ENCODE measurements at places on chromosomes 4 and X.
A peak's percentile ranks its signal among the peaks of the same experiment; 100 is the strongest.

GRCh38 chr4:183727482-183727881 lies 68.4 kb downstream of the TRAPPC11 start:
- DNase-seq = no peak

DNA sequence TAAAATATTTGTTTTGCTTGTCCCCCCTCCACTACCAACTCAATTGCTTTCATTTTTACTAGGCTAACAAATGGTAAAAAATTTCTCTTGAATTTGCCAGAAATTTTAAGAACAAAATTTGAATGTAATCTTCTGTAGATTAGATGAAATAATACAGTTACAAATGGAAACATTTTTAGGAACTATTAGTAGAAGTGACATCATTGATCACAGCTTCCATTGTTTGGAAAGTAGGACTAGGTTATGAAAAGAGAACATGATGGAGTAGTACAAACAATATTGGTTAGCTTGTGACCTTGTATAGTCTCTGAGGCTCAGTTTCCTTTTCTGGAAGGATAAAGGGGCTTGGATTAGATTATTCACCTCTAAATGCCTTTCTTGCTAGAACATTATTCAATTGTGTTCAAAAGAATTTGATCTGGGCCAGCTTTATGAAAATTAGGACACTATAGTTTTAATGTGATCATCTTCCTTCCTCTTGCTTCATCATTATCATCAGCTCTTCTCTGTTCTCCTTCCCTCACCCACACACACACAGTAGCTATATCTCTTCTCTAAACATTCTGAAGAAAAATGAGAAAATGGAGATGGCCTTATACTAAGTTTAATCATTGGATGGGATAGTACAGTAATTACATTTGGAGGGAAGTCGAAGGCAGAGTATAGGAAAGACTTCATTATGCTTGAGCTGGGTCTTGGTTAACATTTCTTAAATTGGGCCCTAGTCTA lies 9.9 kb downstream of the MTMR1 start:
- no peak for DNase-seq

GRCh38 chr4:80103629-80104028 lies 30.6 kb upstream of the ANTXR2 start:
- no peak for DNase-seq

DNA sequence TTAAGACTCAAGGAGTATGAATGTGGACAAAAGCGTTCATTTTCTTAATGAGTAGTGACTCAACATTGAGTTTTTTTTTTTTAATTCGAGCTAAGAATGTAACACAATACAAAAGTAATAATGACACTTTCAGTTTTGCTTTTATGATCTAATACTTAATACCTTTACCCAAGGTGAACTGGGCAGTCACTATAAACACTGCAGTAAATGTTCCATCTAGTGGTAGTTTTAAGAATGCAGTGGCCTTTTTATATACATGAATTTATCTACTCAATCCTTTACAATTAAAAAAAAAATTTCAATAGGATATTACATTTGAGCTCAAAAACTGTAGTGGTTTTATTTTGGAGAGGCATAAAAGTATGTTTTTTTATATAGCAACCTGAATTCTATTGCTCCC lies 33.9 kb downstream of the PDK3 start:
- DNase-seq = peak; percentile 48

DNA sequence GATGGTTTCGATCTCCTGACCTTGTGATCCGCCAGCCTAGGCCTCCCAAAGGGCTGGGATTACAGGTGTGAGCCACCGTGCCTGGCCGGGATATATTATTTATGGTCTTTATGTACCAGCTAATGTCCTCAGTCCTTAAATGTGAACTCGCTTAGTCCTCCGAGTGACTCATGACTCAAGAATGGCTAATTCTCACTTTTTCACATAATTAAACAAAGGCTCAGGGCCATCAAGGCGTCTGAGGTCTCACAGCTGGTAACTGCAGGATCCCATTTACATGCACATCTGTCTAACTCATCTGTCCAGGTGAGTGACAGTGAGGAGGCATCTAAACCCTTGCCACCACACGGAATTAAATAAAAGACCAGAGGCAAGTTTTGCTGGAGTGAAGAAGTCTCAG lies 73.5 kb downstream of the HS3ST1 start:
- no peak for DNase-seq

GRCh38 chrX:40148385-40149285 lies 50.9 kb upstream of the BCOR start:
- no peak for DNase-seq

- no peak for DNase-seq
These were observed 16.7 kb downstream of the SEL1L3 start for GRCh38 chr4:25845841-25846653.

DNA sequence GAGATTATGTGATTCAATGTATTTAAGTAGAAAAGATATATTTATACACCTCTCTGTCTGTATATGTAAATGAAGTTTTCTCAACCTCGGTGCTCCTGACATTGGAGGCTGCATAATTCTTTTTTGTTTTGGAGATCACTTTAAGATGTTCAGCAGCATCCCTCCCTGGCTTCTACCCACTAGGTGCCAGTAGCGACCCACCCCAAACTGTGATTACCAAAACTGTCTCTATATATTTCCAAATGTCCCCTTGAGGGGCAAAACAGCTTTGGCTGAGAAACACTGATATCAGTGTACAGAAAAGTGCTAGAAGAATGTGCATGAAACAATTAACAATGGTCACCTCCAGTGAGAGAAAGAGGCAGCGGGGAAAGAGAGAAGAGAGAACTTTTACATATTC lies 51.2 kb downstream of the DCX start:
- DNase-seq = no peak

GRCh38 chrX:6383488-6383887 lies 151.4 kb downstream of the VCX3A start:
- DNase-seq = no peak

DNA sequence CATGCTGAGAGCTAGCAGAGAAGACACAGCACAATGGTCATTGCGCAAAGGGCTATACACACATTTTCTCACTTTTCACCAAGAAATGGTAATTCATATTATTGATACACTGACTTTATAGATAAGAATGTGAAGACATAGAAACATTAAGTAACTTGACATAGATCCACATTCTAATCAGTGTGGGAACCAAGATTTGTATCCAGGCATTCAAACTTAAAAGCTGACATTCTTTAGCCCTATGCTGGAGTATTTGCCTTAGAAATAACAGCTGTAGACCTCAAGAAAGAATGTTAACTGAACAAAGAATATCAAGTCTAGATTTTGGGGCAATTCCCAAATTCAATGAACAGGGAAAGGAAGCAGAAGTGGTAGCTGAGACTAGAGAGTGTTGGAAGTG lies 384.8 kb downstream of the IL15 start:
- no peak for DNase-seq

GRCh38 chrX:133776072-133776471 lies 209.3 kb downstream of the GPC3 start:
- DNase-seq = no peak

DNA sequence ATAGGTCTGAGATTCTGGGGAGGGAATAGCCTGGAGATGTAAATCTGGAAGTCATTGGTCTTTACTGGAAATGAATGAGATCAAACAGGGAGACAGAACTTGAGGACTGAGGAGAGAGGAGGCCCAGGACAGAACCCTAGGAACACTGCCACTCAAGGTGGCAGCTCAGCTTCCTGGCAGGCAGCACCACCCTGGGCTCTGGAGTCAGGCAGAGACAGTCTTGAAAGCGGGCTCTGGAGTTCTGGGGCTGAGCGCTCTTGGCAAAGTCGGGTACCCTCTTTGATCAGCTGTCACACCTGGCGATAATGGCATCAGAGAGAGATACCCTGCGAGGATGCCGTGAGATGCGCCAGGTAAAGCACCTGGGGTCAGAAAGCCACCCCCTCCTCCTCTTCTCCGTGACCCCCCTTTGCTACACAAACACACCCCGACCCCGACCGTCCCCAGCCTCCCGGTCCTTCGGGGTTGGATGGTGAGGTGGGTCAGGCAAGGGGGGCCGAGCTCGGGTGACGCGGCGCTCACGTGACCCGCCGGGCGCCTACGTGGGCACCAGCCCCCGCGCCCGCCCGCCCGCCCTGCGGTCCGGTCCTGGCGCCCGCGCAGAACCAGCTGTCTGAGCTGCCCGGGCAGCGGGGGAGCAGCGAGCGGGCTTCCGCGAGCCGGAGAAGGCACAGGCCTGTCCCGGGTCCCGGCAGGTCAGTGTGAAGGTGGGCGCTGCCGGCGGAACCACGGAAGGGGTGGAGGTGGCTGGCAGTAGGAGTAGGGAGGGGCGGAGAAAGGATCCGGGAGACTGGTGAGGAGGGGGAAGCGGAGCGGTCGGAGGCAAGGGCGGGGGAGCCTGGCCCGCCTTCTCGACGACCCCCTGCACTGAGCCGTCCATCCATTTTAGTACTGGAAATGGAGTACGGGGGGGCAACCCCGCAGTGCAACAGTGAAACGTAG lies at the start of gene TCEAL3:
TSS of gene TCEAL3 (plus strand) at position 600 of the 942 bp plus-strand sequence. CDS start 1,102 bp downstream, outside the sequence.
- no peak for DNase-seq

- no peak for DNase-seq
These were observed 1.4 kb upstream of the PHKA1 start for GRCh38 chrX:72715546-72715945.

DNA sequence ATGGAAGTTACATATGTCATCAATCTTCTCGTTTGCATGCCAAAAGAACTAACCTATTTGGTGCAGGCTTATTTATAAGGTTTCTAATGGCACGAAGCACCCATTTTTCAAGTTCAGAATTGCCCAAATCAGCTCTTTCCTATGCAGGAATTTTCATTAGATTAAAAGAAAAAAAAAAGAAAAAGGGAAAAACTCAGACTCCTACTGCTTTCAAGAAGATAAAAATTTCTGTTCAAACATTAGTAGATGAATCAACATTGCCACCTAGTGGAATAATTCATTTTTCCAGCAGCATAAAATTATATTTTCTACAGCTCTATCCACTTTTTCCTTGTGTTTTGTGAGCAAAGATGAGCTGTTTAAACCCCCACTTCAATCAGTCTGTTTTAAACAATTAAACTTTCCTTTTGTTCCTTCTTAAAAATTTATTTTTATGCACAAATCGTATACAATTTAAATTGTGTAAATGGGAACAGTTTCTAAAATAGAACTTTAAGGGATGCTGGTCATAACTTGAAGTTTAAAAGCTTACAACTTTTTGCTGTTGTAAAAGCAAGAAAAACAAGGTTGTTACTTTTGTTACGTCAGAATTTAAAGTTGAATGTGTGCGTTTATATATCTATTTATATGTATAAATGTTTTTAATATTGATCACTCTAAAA lies 309.9 kb downstream of the ARAP2 start:
- peak; percentile 8 for DNase-seq

- no peak for DNase-seq
These were observed 5.0 kb downstream of the ADH7 start for GRCh38 chr4:99430106-99430505.

- no peak for DNase-seq
These were observed 168.4 kb upstream of the NPY2R start for GRCh38 chr4:155040031-155040430.

DNA sequence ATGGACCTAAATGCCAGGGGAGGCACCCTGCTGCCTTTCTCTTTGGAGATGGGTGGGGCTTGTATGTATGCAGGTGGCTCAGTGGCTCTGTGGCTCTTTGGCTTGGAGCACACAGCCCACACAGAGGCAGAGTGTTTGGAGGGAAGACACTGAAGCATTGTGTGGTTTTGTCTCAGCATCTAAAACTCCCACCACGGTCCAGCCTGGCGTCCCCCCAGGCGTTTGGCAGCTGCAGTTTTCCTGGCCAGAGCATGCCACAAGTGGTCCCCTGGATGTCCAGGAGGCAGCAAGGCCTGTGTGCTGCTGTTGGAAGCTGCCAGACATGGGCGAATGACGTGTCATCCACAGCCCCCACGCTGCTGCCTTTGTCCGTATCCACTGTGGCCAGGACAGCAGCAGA lies 32.2 kb upstream of the PSAPL1 start:
- no peak for DNase-seq

DNA sequence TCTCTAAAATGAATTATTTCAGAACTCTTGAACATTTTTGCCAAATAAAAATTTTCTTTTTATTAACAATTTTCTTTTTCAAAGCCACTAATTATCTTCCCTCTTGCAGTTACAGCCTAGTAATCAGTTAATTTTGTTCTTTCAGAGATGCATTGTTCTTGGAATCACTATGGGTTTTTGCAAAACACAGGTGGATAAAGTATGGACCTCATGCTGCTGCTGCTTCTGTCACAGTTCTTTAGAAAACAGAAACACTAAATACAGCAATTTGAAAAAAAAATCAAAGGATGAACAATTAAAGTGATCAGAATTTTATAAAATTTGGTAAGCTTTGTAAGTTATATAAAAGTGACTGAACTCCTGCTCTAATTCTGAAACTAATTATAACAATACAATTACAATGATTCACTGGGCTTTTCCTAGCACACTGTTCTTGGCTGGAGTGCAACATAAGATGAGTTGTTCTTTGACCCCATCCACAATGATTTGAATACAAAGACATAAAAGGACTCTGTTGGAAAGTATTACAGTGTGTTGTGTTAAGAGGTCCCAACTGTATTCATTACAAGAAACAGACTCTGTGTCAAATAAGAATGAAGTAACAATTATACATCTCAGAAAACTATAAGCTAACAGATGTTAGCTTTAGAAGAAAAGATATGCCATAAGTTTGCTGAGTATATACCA lies 59.4 kb upstream of the GK2 start:
- DNase-seq = peak; percentile 26

- no peak for DNase-seq
These were observed 2.3 kb downstream of the DUSP9 start for GRCh38 chrX:153649178-153649914.

DNA sequence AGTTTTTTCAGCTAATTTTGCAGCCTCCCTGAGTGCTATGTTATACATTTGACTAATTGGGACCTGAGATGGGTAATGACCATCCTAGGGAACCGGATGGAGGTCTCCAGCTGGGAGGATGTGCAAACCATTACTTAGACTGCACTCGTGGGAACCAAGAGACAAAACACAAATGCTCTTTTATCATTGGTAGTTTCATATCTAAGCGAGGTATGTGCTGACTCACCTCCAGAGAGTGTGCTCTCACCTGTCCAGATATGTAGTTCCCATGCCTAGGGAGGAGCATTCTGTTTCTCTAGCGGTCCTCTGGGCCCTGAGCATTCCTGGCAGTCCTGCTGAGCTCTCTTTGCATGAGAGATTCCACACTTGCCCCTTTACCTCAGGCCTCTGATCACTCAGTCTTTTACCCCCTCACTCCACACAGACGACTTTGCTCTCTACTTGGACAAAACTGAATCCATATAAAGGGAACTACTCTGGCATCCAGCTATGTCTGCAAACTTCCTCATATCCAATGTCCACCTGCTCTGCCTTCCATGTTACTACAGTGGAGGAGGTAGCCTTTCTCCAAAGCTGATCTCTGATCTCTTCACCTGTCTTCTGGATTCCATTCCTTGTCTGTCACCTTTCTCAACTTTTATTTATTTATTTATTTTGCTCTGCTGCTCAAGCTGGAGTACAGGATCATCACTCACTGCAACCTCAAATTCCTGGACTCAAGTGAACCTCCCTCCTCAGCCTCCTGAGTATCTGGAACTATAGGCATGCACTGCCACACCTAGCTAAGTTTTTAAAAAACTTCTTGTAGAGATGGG lies 88.4 kb downstream of the LRP2BP start:
- DNase-seq = no peak

- DNase-seq = no peak
These were observed 29.9 kb downstream of the TKTL1 start for GRCh38 chrX:154325541-154325940.

Measured in NCI-H1417 treated with DMSO at 0.1 percent for 48 hours (cell line).